AG09309 (cell line): ENCODE measurements at places on chromosomes 12 and 14.

DNA sequence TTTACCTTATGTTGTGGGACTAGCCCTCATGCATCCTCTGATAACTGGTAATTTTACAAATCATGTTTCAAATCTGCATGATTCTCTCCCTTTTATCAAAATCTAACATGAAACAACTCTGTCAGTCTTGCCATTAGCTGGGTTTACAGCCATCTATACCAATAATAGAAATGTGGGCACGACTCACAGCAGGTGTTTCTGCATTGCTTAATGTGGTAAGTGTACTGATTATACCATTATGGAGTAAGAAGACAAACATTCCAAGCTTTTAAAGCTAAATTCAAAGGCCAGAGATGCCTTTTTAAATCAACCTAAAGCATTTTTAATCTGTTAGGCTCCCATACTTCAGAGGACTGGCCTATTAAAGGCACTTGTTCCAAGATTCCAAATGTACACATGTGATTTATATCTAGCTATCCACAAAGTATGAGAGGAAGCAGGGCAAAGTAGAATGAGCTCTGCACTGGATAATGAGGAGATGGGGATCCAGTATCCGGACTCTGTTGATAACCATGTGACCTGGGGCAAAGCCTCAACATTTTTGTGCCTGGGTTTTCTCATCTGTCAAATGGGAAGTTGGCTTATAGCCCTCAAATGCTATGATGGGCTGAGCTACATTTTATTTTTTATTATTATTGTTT, 52.3 kb upstream of the FUT8 start:
- DNase-seq = no peak

DNA sequence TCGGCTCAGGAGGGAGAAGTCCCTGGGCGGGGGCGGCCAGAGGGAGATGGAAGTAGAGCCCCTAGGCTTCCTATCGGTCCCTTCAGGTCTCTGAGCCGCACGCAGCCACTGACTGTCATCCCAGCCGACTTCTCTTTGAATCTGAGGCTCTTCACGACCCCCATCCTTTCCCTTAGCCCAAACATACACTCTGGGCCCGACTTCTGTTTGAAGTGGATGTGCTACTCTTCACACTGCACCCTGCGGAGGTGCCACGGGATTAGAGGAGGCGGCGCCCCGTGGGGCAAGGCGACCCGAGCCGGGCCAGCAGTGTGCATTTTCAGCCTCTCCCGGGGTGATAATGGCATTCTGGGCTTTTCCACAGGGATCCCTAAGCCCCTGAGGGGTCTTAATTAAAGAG, 6.0 kb upstream of the DACT1 start:
- no peak for DNase-seq

DNA sequence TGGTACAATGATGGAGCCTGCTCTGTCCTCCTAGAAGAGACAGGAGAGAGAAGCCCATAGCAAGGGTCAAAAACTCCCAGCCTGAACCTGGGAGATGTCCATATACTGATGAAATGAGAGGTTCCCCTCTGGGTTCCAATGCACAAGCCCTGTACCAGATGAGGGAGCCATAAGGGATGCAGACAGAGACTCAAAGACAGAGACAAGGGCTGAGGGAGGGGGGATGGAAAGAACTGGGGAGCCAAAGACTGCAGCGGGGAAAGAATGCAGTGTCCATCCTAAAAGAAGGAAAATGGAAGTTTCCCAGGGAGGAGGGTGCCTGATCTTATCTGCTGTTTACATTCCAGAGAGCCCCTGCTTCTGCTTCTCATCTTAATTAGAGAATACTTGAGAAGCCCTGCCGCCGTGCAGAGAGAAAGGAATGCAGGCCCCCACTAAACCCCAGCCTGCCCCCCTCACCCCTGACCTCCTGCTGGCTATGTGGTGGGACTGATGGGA, 27.7 kb downstream of the KRT18 start:
- peak; percentile 25 for DNase-seq

DNA sequence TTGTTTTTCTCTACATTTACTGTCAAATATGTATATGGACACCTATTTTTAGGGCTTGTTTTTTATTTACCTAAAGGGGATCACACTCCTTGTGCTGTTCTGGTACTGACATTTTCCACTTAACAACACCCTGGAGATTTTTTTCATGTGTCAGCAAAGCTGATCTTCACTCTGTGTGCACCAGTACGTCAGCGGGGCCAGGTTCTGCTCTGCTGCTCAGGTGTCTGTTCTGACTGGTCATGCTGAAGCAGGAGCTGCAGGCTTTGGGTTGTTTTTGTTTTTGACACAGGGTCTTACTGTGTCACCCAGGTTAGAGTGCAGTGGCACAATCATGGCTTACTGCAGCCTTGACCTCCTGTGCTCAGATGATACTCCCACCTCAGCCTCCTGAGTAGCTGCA, 81.9 kb upstream of the CCND2 start:
- no peak for DNase-seq

DNA sequence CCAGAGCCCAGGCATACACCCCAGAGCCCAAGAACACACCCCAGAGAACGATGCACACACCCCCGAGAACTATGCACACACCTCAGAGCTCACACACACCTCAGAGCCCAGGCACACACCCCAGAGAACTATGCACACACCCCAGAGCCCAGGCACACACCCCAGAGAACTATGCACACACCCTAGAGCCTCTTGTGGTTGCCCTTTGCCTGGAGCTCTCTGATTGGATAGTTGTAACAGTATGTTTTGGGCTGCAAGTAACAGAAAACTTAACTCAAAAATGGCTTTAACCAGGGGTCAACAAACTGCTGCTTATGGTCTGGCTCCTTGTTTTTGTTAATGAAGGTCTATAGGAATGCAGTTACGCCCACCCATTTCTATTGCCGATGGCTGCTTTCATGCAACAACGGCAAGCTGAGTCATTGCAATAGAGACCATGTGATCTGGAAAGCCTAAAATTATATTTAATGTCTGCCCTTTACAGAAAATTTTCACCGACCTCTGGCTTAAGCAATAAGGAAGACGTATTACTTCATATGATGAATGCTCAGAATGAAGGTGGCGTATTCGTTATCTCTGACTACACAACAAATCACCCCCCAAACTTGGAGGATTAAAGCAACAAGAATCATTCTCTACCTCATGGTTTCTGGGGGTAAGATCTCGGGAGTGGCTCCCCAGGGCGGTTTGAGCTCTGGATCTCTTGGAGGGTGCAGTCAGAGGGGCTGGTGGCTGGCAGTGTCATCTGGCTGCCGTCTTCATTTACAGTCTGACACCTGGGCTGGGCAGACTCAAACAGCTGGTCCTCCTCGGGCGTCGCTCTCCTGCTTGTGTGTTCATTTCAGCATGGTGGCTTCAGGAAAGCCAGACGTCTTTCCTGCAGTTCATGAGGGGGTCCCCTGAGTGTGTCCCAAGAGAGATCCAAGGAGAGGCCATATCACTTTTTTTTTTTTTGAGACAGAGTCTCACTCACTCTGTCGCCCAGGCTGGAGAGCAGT, 66.3 kb upstream of the NCOR2 start:
- DNase-seq = no peak

GRCh38 chr14:55707365-55707804, 127.4 kb downstream of the KTN1 start:
- DNase-seq = peak; percentile 29
